Airway epithelial cell (primary cell): ENCODE measurements at places on chromosomes 16 and 17. TPM values are rescaled to one million over a fixed set of nuclear protein-coding genes. Genes with fewer than 3 reads are reported as not detected.

The KRTAP3-1 gene
- total RNA-seq = not detected in 2 replicates

The CD79B gene
- total RNA-seq = not detected in 2 replicates

The SPN gene
- total RNA-seq = not detected in 2 replicates

The SEBOX gene
- not detected in 2 replicates for total RNA-seq
